ENCODE measurements at places on chromosomes 12 and 14. TPM values are rescaled to one million over a fixed set of nuclear protein-coding genes. Genes with fewer than 3 reads are reported as not detected.

The NTF3 gene
- polyA plus RNA-seq, result 5.4 TPM

DNA sequence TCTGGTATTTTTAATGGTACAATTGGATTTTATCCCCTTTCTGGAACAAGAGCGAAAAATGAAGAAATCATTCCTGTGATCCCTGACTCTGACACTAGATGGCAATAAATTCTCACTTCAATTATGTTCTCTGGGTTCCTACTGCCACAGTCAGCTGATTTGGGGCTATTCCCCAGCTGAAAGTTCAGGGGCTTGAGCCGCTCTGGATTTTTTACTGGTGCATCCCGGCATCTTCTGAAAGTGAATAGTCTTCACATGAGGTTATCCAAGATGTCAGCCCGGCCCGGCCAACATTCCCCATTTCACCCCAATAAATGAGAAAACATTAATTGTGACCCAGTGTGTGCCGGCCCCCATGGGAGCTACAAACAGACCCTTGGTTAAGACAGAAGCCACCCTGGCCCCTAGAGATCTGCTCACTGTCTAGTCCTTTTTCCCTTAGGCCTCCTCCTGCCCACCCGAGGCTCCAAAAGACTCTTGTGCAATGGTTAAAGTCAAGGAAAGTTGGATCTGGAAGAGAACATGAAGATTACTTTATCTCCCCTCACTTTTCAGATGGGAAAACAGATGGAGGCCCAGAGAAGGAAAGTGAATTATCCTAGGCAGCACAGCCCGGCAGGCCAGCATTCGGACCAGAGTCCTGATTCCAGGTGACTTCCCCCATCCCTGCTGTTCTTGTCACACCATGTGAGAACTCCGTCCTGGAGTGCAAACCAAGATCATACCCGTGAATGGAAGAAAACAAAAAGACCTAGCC, 20.8 kb downstream of the CKAP4 start:
- DNase-seq, result no peak

DNA sequence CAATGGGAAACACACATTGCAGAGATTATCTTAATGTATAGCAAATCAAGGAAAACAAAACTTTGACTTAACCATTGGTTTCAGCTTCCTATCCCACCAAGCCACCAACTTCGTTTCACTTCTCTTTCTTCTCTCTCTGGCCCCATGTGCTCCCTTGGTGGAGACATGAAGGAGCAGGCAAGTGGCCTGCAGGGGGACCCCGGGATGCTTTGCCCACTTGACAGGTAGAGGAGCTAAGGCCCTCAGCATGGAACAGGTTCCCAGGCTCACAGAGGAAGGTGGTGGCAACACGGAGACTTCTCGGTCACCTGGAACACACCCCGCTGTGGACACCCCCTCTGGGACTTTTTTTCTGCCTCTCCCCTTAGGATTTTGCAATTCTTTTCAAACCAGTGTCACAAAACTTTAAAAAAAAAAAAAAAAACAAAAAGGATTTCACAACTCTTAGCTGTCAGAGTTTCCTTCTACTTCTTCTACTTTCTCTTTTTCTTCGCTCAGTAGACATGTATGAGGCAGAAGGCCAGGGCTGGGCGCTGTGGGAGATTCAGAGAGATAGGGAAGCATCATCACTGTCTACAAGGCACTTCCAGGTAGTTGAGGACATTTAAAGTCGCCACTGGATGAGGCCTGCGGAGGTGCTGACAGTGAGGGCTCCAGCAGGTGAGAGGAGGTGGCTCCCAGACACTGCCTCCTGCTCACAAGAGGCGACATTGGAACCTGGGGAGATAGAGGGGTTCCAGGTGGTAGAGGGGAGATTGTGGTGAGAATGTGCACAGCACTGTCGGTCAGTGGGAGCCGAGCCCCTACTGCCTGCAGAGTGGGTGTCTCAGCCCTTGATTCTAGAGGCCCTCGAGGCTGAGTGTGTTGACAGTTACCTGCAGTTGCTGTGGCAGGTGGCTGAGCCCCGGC, 119.6 kb downstream of the GCH1 start:
- no peak for DNase-seq

GRCh38 chr14:52049721-52050588, 18.9 kb downstream of the NID2 start:
- no peak for DNase-seq

DNA sequence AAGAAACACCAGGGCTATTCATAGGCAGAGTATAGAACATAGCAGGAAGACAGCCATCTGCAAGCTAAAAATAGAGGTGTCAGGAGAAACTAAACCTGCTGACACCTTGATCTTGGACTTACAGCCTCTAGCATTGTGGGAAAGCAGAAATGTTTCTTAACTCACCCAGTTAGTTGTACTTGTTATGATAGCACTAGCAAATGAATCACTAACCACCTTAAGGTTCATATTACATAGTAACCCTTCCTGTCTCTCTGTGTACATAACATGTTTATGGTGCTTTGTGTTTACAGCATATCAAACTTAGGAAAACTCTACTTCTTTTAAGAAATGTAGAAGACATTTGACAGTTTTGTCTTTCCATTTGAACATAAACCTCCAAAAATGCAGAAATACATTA, 1031.3 kb downstream of the FSCB start:
- no peak for DNase-seq

The TMTC1 gene
- polyA plus RNA-seq, result 27.4 TPM

DNA sequence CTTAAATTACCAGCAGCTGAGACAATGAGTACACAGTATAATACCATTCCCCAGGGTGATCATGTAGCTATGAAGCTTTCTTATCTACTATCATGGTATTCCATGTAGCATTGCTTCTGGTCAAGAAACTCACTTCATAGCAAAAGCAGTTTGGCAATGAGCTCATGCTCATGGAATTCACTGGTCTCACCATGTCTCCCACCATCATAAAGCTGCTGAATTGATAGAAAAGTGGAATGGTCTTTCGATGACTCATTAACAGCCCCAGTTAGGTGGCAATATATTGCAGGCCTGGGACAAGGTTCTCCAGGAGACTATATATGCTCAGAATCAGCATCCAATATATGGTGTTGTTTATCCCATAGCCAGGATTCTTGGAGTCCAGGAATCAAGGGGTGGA, 553.7 kb downstream of the FOXG1 start:
- no peak for DNase-seq

DNA sequence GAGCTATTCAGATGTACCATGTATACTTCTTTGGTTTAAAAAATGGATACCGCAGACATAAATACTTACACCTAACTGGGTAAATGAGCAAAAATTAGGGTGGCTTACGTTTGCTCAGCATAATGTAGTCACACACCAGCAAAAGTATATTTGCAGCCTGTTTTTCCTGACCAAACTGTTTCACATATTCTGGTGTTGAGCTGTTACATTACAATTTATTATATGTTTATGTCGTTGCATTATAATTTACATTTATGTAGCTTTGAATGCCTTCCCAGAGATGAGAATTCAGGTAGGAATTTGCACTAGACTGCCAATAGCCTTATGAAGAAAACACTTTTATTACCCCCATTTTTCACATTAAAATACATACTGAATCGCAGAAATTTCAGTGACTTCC, 183.3 kb downstream of the PTPRO start:
- no peak for DNase-seq

The PLEK2 gene
- polyA plus RNA-seq, result 2.1 TPM

DNA sequence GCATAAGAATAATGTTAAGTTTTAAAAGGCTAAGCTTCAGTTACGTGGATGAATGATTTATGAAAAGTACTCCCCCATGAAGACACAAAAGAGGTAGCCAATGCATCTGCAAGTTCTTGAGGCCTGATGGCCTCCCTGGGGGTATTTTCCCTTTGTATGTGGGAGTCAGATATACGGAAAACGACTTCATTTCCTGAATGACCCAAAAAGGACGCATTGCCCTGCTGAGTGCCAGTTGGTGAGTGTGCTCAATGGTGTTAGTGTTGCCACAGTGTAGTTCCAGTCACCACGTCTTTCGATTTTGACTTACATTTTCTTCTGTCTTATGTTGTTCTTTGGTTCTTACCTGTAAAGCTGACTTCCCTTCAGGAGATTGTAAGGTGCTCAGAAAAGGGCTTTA, 8.0 kb downstream of the ETV6 start:
- no peak for DNase-seq

GRCh38 chr14:102012336-102012735, 48.0 kb downstream of the DYNC1H1 start:
- no peak for DNase-seq

The SCAF11 gene
- polyA plus RNA-seq, result 144 TPM

DNA sequence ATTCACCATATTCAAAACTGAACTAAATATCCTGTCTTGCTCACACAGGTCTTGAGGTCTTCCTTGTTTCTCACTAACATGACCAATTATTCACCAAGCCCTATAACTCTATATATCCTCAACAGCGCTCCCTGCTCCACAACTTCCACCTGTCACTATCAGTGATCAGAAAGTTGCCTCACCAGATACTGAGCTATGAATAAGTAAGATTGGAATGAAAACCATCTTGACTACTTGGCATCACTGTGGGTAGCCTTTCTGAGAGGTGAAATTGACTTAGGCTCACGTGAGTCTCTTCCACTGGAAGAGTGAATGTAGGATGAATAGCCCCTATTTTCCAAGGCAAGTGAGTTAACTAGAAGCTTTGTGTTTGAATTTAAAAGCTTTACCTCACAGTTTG, 167.1 kb downstream of the PIK3C2G start:
- no peak for DNase-seq

The CD163 gene
- 7.3 TPM for polyA plus RNA-seq

The LBHD2 gene
- polyA plus RNA-seq, result not detected

GRCh38 chr12:131747276-131748177, 36.6 kb downstream of the SFSWAP start:
- DNase-seq, result no peak

The SELPLG gene
- polyA plus RNA-seq, result 1.9 TPM

DNA sequence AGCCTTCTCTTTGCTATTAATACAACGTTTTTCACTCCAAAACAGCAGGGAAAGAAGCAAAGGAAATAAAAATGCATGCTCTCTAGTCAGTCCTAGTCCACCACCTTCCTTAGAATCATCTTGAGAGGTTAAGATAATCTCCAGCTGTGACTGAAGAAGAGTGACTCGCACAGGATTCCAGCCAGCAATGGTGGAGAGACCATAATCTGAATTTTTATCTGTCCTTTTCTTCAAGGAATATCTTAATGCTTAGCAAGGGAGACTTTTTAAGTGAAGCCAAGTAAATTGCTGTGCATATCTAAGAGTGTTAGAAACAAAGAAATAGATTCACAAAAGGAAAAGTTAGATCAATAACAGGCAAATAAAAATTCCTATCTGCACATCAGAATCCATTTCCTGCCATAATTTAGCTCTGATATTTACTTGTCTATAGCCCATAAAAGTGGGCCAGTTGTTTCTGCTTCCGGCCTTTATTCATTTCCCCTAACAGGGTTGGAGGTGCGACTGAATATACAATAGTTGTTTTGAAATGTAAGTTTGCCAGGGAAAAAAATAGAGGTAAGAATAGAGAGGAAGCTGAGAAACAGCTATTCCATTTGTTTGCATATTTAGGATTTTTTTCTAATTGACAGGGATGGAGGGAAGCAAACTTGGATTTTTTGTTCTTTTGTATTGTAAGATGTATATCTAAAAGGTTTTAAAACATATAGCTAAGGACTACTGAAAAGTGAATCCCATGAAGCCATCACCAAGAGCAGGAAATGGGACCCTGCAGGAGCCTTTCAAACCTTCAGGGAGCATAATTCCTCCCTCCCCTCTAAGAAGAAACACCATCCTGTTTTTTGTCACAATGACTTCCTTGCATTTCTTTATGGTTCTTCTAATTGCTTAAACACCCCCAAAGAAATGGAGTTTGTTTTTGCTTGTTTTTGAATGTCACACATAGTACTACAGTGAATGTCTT, 154.0 kb downstream of the ITPR2 start:
- no peak for DNase-seq

GRCh38 chr14:28944605-28945004, 178.0 kb downstream of the FOXG1 start:
- no peak for DNase-seq

DNA sequence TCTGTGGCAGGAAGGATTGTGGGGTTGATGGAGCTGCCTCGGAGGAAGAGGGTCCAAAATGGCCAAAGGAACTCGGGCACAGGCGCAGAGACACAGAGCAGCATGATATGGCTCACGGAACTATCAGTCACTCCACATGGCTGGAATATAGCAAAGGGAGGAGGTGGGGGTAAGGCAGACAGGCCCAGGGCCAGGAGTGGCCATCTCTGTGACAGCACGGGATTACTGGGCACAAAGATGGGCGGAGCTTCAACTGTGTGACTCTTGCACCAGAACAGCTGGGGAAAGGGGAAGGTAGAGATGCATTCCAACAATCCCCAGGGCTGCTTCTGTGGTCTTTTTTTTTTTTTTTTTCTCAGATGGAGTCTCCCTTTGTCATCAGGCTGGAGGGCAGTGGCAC, 24.8 kb upstream of the EML1 start:
- no peak for DNase-seq

The HCAR1 gene
- 2.4 TPM for polyA plus RNA-seq

The RPGRIP1 gene
- polyA plus RNA-seq, result 0.47 TPM

DNA sequence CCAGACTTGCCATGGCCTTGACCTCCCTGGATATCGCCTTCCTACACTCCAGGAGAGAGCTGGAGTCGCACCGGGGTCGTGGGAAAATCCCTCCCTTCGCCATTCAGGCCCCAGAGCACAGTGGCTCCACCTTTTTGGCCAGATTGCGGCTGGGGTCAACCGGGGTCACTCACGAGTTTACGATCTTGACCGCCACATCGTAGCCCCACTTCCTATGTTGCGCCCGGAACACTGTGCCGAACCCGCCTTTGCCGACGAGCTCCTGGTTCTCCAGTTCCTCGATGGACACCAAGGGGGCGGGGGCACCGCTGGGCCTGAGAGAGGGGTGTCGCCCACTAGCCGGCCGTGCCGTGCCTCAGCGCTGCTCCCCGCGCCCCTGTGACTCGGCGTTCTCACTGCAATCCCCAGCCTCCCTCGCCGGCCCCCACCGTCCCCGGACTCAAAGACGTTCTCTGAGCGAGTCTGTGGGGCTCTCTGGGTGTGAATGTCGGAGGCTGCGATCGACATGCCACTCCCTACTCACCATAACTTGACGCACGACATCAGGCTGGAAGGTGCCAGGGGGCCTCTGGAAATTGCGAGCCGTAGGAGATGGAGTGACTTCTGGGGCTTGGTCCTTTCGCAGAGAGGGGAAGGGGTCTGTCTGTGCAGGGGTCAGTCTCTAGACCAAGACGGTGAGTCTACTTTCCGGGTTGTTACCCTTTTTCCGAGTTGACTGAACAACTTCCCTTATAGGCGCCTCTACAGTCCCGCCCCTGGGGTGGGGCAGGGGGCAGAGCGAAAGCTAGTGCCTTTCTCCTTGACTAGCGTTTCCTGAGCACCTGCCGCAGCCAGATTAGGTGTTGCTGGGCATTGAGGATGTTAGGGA, at the start of gene RIPK3:
TSS of gene RIPK3 (minus strand) at position 708 of the 868 bp plus-strand sequence. CDS start at position 543, 165 bp downstream.
- DNase-seq, result no peak

DNA sequence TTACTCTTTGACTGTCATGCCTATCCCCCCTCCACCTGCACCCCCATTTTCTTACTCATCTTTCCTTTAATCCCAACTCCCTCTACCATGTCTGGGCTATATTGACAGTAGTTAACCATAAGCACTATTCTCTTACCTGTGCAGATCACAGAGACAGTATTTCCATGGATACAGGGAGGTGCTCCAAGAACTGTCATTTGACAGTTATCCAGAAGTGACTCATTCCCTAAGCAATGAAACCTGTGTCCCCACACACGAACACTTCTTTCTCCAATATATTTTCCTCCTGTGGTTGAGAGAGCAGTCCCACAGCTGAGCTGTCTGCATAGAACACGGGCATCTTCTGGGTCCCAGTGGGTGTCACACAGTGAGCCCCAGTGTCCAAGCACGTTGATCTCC, 68.8 kb downstream of the CD163L1 start:
- no peak for DNase-seq

- DNase-seq, result no peak
Observed at GRCh38 chr14:106083082-106083481, 556.7 kb downstream of the TMEM121 start.

All from left renal cortex interstitium (tissue), 4 donors.